NCI-H187 treated with DMSO at 0.1 percent for 48 hours (cell line): ENCODE measurements at places on chromosomes 7 and 10.

- DNase-seq = no peak
Observed at GRCh38 chr10:79552143-79552542, 8.1 kb downstream of the SFTPA2 start.

- DNase-seq = no peak
Observed at GRCh38 chr10:74334221-74334620, 183.2 kb downstream of the ADK start.

DNA sequence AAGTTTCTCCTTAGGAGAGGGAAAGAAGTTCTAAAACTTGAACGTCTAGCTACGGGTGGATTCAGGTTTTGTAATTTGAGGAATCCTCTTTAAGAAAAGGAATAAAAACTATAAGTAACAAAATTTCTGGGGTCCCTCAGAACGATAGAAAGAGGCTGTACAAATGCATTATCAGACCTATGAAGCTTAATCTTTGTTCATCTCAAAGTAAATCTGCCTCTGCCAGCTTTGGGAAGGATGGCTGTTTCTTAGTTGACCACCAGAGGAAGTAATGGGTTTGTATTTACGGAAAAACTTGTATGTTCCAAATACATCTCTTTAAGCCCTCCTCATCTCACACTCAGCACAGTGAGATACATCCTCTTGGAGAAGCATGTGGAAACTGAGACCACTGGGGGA is 864 bp downstream of the PSTK start:
- DNase-seq = no peak

- DNase-seq = no peak
Observed at GRCh38 chr10:67438605-67439304, 257.2 kb downstream of the CTNNA3 start.

- no peak for DNase-seq
Observed at GRCh38 chr7:12643001-12643643, 44.3 kb upstream of the ARL4A start.

DNA sequence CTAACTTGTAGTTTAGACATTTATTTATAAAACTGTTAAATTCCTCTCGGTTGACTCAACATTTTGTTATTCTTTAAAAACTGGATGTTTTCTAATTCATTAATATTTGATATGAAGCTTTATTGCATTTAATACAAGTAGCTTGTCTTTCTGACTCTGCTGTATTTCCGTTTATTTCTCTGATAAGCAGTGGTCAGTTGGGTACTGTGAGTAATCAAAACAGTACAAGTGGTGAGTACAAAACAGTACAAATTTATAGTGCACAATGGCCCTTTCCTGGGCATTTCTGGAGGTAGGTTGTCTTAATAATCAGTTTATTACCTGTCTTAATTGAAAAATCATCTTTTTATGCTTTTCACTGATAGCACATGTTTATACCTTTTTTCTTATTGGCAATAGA is 182.7 kb downstream of the CCSER2 start:
- no peak for DNase-seq

- DNase-seq = no peak
Observed at GRCh38 chr10:32139223-32140073, 83.2 kb upstream of the KIF5B start.

GRCh38 chr10:103353281-103353680 is 2.3 kb upstream of the PCGF6 start:
- DNase-seq = no peak

DNA sequence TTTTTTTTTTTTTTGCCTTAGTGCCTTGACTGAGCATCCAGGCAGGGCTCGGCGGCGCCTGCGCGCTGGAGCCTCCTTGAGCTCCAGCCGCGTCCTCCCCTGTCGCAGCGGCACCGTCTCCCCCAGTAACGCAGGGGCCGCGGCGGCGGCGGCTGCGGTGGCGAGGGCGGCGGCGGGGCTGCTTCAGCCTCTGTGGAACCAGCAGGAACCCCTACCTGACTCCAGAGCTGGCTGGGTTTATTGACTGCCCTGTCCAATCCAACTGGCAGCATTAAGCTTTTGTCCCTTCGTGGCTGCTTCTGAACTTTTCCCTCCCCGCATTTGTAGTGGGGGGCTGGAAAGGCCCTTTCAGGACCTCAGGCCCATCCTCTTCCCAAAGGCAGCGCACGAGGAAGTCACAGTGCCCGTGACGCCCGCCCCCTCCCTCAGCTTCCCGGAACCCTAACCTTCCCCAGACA is at the start of gene GPR85:
Gene GPR85 (minus strand): TSS at position 397 of the 458 bp plus-strand sequence. CDS start 2,106 bp downstream, outside the sequence.
- DNase-seq = no peak

DNA sequence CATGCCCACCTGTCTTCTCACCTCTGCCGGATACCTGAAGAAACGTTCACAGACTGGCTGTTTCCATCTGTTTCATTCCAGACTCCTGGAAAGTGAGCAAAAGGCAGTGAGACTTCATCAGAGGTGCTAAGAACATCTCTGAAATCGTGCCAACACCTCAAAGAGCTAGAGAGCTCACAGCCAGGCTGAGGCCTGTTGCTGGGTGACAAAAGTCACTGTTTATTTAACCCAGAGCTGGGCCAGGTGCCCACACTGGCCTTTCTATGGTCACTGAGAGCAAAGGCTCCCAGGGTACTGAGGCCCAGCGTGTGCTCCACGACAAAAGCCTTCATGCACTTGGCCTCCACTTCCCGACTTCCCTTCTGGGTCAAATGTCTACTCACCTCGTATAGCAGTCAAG is 3.7 kb upstream of the NANOS1 start:
- no peak for DNase-seq

- no peak for DNase-seq
Observed at GRCh38 chr10:20885678-20886077, 11.4 kb downstream of the NEBL start.

GRCh38 chr7:52682993-52683392 is 352.4 kb upstream of the POM121L12 start:
- DNase-seq = no peak

GRCh38 chr10:8591640-8592039 is 537.2 kb downstream of the GATA3 start:
- DNase-seq = no peak

- DNase-seq = no peak
Observed at GRCh38 chr7:137331378-137331777, 12.2 kb downstream of the PTN start.

DNA sequence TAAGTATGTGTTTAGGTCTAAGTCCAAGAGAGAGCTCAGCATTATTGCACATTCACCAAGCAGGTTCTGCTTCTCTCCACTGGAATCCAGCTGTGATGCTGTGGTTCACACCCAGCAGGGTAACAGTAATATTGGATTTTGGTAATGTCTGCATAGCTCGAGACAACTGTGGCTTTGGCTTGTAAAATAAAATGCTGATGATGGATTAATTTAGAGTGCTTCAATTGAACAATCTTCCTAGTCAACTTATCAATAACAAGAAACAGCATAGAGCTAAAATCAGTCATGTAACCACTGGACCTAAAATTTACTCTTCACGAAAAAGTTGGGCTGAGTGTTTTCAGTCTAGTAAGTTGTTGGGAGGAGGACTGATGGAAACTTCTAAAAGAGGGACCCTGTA is 709.2 kb downstream of the TYW1 start:
- DNase-seq = no peak

DNA sequence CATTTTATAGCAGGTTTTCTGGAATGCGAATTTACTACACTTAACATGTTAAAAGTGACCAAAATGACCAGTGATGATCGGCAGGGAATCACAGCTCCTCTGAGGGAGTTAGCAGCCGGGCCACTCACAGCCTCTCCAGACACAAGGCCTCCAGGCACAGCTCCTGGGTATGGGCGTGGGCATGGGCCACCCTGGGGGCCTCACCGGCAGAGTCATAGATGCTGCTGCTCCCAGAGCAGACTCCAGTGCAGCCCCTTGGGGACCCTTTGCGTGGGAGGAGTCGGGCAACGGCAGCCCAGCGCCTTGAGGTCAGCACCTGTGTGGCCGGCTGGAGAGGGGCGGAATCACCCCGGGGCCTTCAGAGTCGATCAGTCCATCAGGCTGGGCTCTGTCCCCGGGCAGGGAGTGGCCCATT is 8.6 kb downstream of the KNDC1 start:
- DNase-seq = no peak

- no peak for DNase-seq
Observed at GRCh38 chr7:105132335-105132734, 118.3 kb downstream of the KMT2E start.

GRCh38 chr7:17713584-17713983 is 226.7 kb downstream of the SNX13 start:
- DNase-seq = no peak

GRCh38 chr10:31921031-31921430 is 7.6 kb downstream of the ARHGAP12 start:
- DNase-seq = no peak

DNA sequence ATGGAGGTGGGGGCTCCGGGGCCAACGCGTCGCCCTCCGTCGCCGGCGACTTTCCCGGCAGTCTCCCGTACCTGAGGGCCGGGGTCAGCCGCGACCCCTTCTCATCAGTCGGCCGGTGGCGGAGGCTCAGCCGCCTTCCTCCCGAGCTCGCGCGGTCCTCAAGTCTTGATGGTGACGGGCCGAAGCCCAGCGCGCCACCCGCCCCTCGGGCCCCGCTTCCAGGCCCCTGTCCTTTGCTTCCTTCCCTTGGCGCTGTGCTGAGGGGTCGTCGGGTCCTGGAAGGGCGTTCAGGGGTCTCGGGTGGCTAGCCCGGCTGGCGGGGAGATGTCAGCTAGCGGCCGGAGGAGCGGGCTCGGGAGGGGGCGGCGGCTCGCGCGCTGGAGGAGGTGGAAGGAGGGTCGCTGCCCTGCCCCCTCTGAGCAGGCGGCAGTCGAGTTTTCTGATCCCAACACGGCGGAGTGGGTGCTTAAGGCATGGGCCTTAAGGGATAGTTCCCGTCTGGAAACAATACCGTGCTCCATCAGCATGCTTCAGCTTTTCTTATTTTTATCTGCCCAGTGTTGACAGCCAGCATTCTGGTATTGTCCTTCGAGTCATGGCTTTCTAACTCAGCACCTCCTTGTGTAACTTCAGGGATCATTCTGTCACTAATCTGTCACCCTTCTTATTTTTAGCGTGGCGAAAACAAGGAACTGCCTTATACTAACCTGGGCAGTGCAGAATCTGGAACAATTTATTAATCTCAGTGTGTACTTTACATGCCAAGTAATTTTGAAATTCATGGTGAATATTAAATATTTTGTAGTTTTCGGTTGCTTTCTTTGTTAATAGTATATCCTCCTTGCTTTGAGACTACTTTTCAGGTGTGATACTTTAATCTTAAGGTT is 748 bp downstream of the PHTF2 start:
- no peak for DNase-seq

- no peak for DNase-seq
Observed at GRCh38 chr10:86372784-86373239, 6.2 kb upstream of the GRID1 start.

DNA sequence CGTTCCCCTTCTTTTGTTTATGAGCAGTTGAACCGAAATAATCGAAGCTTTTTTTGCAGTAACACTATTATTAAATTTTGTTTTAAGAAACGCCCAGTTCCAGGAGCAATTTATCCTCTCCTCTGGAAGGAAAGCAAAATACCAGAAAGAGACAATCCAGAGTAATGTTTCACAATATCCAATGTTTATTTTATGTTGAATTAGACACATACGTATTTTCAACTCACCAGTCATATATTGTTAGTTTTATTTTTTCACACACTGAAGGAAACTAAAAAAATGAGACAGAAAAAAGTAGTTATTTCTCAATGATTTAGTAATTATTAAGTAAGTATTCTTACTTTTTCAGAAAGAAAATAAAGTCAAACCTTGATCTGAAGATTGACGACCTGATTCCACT is 85.1 kb downstream of the MYOF start:
- DNase-seq = no peak

DNA sequence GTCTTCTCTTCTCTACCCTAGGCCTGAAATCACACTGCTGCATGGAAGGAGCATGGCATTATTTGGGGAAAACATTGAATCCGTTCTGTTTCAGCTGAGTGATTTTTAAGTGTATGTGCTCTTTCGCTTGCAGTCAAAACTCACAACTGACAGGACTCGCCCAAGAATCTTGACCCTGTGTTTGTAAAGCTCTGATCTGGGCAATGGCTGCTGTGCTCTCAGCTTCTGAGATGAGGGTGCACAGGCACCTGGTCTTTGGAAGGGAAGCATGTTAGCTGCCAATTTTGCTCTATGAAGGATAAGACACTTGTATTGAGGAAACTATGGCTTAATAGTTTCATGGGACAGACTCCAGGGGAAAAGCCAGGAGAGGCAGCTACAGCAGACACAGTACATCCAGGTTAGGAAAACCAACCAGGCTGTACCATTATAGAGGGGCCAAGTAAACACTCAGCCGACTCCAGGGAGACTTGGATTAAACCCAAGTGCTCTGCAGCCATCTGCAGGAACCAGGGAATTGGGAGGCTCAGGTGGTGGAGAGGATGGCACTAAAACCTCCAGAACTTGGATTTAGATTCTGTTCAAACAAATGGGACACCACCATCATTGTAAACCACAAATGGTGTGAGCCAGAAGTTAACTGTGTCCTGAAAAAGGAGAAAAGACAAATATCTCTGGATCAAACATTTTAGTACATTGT is 43.3 kb downstream of the LYZL1 start:
- DNase-seq = no peak

GRCh38 chr10:44994752-44995530 is 5.8 kb upstream of the ZNF22 start:
- no peak for DNase-seq

- no peak for DNase-seq
Observed at GRCh38 chr10:126264102-126265018, 123.9 kb downstream of the ADAM12 start.

GRCh38 chr7:132160611-132161532 is 415.4 kb downstream of the PLXNA4 start:
- DNase-seq = no peak

- no peak for DNase-seq
Observed at GRCh38 chr7:151897161-151897731, 20.3 kb upstream of the PRKAG2 start.

DNA sequence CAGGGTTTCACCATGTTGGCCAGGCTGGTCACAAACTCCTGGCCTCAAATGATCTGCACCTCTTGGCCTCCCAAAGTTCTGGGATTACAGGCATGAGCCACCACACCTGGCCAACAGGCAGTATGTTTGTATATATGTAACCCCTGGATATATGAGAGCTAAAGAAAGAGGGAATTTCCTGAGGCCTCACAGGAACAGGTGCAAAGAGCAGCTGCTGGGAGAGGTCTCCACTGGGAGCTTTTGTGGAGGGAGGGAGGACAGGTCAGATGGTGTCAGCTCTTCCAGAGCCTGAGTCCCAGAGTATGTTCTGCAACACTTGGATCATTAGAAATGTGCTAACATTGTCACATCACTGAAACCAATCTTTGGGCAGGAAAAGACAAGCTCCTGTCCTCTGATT is 110.1 kb upstream of the KIF5B start:
- DNase-seq = no peak

DNA sequence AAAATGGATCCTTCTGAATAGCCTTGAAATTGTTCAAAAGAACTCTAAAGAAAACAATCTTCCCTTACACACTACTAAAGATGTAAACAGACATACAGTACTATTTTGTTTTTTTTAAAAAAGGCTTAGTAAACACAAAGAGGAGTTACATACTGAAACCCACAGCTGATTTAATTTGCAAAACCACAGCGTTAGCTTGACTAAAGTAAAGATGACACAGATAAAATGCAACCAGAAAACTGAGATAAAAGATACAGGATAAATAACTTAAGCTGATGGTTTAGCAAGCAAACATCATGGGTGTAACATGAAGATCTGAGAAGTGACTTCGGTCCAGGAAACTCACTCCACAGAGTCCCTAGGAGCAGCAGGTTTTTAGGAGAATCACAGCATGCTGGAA is 21.8 kb downstream of the PRKCQ start:
- DNase-seq = no peak
